ENCODE measurements at places on chromosomes 11 and 22.

GRCh38 chr22:41286639-41287091, 678 bp upstream of the RANGAP1 start:
- DNase-seq: no peak

DNA sequence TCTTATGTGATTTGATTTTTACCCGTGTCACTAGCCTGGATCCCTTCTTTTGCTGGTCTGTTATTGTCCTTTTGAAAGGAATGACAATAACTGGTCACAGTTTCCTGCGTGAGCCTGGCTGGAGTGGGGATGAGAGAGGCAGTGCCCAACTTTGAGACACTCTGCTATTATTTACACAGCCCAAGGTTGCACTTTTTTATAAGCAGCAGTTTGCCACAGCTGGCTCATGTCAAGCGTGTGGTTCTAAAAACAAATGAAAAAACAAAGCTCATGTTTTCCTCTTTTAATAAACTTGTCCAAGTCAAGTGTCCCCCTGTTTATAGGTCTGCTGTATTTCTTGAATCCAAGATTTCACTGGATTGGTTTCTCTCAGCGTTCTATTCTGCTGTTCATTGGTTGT, 201.3 kb downstream of the GRIK4 start:
- no peak for DNase-seq

DNA sequence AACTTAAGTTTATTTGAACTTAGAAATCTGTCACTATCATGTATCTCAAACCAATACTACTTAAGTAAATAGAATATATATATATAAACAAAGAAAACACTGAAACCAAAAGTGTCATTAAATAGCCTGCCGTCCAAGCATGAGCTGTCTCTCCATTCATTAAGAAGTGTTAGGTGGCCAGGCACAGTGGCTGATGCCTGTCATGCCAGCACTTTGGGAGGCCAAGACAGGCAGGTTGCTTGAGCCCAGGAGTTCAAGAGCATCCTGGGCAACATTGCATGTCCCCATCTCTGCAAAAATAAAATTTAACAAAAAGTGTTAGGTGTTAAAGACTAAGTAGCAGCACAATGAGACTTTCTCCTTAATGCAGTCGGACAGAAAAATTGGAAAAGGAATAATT, 14.0 kb downstream of the CD6 start:
- no peak for DNase-seq

GRCh38 chr22:17748555-17749353, 25.5 kb downstream of the BID start:
- peak; percentile 59 for DNase-seq

Data from left ventricle myocardium superior (tissue), 1 donor.